ENCODE measurements at places on chromosomes 16 and 17. TPM values are rescaled to one million over a fixed set of nuclear protein-coding genes. Genes with fewer than 3 reads are reported as not detected.
A peak's percentile ranks its signal among the peaks of the same experiment; 100 is the strongest.

Gene ANKRD13B
- 7.9 TPM for total RNA-seq

Gene ENPP7
- total RNA-seq: not detected

Gene NAGS
- 0.42 TPM for total RNA-seq

Gene RCVRN
- total RNA-seq: not detected

GRCh38 chr17:4658478-4659305 is 17.2 kb upstream of the ALOX15 start:
- H3K27me3 ChIP-seq: peaks cover 23% of the 10 kb centered on the region
- H3K36me3 ChIP-seq: peaks cover 3% of the 10 kb centered on the region
- no peak overlapping the region for H3K4me3 ChIP-seq
- H3K4me1 ChIP-seq: peaks cover 10% of the 10 kb centered on the region

DNA sequence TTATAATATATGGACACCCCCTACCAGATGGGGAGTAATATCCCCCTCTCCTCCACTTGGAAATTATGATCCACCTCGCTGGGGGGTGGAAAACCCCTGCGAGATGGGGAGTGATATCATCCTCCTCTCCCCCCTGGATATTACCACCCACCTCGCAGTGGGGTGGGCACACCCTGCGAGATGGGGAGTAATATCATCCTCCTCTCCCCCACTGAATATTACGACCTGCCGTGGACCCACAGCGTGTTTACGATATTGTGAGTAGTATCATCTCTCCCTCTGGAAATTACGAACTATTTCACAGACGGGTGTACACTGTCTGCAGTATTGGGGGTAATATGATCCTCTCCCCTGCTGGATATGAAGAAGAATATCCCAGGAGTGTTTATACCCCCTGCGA is 228.3 kb upstream of the WSCD1 start:
- H3K27ac ChIP-seq: no peak overlapping the region
- H3K4me1 ChIP-seq: no peaks in the 10 kb centered on the region
- H3K4me3 ChIP-seq: no peak overlapping the region
- H3K36me3 ChIP-seq: no peaks in the 10 kb centered on the region
- H3K27me3 ChIP-seq: peaks cover 5% of the 10 kb centered on the region
- DNase-seq: no peak

DNA sequence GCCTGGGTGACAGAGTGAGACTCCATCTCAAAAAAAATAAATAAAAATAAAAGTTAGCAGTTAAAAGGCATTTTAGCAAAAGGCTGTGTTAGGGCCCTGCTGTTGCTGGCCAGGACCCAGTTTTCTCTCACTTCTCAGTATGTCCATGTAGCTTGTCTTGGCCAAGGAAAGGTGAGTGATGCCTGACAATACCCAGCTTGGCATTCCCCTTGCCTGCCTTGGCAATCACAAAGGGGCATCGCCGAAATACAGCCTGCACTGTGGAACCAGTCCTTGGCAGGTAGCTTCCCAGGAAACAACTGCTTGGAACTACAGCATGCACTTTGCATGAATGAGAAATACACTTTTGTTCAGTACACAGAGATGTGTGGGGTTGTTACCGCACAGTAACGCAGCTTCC is 61.7 kb downstream of the DNAH17 start:
- no peaks in the 10 kb centered on the region for H3K36me3 ChIP-seq
- no peak overlapping the region for H3K4me3 ChIP-seq
- no peak for DNase-seq
- H3K4me1 ChIP-seq: no peaks in the 10 kb centered on the region
- H3K27ac ChIP-seq: no peak overlapping the region

DNA sequence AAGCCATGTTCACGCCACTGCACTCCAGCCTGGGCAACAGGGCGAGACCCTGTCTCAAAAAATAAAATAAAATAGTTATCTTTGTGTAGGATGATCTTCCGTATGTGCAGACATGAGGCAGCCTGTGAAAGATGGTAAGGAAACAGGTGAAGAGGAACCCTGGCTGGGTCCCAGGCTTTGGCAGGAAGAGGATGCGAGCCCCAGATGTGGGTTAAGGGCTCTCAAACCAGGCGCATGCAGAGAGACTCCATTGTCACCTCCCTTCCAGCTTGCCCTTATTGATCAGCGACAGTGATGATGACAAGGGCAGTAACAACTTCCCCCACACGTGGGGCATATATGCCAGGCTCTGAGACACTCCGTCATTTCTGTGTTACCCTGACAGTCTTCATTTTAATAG is 106.8 kb downstream of the GNAO1 start:
- no peaks in the 10 kb centered on the region for H3K27me3 ChIP-seq
- H3K27ac ChIP-seq: no peak overlapping the region
- no peak for DNase-seq
- no peaks in the 10 kb centered on the region for H3K36me3 ChIP-seq
- peaks cover 2% of the 10 kb centered on the region for H3K4me1 ChIP-seq
- no peak overlapping the region for H3K4me3 ChIP-seq

DNA sequence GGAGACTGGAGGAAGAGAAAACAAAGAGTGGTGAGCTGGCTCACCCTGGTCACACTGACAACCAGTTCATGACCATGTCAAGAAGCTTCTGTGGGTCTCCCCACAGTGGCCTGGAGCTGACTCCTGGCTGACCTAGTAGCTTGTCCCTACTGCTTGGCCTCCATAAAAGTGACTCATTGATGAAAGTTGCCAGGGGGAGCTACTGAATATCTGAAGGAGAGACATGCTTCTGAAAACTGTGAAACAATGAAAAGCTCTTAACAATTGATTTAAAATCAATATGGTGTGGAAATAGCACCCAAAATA is 22.0 kb downstream of the SMPD3 start:
- no peak overlapping the region for H3K4me3 ChIP-seq
- no peak overlapping the region for H3K27ac ChIP-seq
- H3K36me3 ChIP-seq: no peaks in the 10 kb centered on the region

- peaks cover 18% of the 10 kb centered on the region for H3K27me3 ChIP-seq
- H3K36me3 ChIP-seq: peaks cover 4% of the 10 kb centered on the region
- H3K4me1 ChIP-seq: peaks cover 36% of the 10 kb centered on the region
- H3K4me3 ChIP-seq: peak overlapping the region; percentile 95
- H3K27ac ChIP-seq: no peak overlapping the region
These were observed 800 bp downstream of the PLEKHH3 start for GRCh38 chr17:42675965-42676423.

DNA sequence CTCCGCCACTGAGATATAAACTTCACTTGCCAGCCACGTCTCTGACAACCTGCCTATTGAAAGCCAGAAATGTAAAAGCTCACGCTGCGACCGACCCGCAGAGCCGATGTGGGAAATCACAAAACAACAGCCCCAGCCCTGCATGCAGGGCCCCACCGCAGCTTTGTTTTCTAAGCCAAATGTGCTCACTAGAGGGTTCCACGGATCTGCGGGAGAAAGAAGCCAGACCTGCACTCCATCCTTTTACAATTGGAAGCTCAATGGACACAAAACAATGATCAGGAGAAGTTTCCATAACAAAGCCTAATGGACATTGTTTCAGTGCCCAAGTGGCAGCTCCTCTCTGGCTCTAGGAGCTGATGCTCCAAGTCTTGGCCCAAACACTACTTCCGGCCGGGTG is 33.1 kb downstream of the WIPI1 start:
- peaks cover 7% of the 10 kb centered on the region for H3K36me3 ChIP-seq
- no peak overlapping the region for H3K27ac ChIP-seq
- H3K27me3 ChIP-seq: no peaks in the 10 kb centered on the region
- no peak for DNase-seq
- H3K4me3 ChIP-seq: no peak overlapping the region
- H3K4me1 ChIP-seq: peaks cover 3% of the 10 kb centered on the region

GRCh38 chr16:50102051-50102746 is 36.4 kb downstream of the HEATR3 start:
- H3K4me1 ChIP-seq: no peaks in the 10 kb centered on the region
- H3K4me3 ChIP-seq: no peak overlapping the region
- no peaks in the 10 kb centered on the region for H3K27me3 ChIP-seq
- peak overlapping the region; percentile 74 for H3K27ac ChIP-seq
- peaks cover 4% of the 10 kb centered on the region for H3K36me3 ChIP-seq
- DNase-seq: no peak

GRCh38 chr17:996554-997344 is at the start of gene TIMM22:
TIMM22 (plus strand) TSS chr17:997129; CDS start chr17:997143, 14 bp downstream.
- peaks cover 17% of the 10 kb centered on the region for H3K4me1 ChIP-seq
- H3K4me3 ChIP-seq: peak within 1 kb of the TSS; percentile 97
- DNase-seq: peak; percentile 88

- no peaks in the 10 kb centered on the region for H3K36me3 ChIP-seq
- DNase-seq: no peak
- H3K4me3 ChIP-seq: no peak overlapping the region
- no peak overlapping the region for H3K27ac ChIP-seq
These were observed 346.2 kb upstream of the TBX2 start for GRCh38 chr17:61053469-61053868.

- peaks cover 4% of the 10 kb centered on the region for H3K36me3 ChIP-seq
- no peak overlapping the region for H3K27ac ChIP-seq
- DNase-seq: no peak
- peak overlapping the region; percentile 91 for H3K4me3 ChIP-seq
- peaks cover 16% of the 10 kb centered on the region for H3K4me1 ChIP-seq
These were observed 1.5 kb downstream of the MRC2 start for GRCh38 chr17:62628831-62629555.

DNA sequence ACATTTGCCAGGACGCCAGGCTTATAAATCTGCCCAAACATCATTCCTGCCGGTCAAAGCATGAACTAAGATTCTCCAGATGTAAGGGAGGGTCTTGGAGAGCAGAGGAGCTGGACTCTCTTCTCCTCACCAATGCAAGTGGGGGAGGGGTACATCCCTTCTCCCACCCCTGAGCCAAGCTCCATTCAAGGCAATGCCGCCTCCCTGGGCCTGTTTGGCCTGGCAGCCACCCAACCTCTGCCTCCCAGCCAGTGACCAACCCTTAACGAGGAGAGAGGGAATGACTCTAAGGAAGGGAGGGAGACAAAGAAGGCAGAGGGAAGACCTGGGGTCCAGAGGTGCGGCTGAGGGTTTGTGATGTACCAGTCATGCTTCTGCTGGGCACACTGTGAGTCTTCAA is 13.8 kb downstream of the C17orf50 start:
- H3K27me3 ChIP-seq: peaks cover 40% of the 10 kb centered on the region
- no peak overlapping the region for H3K27ac ChIP-seq
- no peaks in the 10 kb centered on the region for H3K36me3 ChIP-seq

DNA sequence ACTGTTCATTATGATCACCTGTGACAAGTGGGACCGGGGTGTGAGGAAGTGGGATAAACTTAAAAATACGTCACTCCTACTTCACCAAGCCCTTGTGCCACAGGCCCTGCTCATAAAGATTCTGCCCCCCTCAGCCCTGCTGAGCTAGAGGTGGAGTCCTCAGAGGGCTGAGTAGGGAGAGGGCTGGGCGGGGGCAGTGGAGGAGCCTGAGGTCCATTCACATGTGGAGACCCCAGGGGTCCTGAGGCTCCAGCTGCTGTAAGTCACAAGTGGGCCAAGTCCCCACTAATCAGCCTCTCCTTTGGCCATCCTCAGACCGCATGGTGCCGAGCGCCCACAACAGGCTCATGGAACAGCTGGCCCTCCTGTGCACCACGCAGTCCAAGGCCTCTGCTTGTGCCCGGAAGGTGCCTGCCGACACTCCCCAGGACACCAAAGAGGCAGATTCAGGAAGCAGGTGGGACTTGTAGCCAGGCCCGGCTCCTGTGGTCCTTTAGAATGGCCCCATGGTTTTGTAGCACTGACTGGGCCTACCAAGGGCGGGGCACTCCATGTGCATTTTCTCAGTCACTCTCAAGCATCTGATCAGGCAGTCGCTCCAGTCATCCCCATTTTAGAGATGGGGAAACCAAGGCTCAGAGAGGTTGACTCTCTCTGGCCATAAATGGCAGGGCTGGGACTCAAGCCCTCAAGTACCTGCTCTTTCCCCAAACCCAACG is 10.4 kb downstream of the DNAAF8 start:
- H3K4me3 ChIP-seq: no peak overlapping the region
- no peak for DNase-seq
- H3K27me3 ChIP-seq: no peaks in the 10 kb centered on the region
- H3K4me1 ChIP-seq: peaks cover 12% of the 10 kb centered on the region

DNA sequence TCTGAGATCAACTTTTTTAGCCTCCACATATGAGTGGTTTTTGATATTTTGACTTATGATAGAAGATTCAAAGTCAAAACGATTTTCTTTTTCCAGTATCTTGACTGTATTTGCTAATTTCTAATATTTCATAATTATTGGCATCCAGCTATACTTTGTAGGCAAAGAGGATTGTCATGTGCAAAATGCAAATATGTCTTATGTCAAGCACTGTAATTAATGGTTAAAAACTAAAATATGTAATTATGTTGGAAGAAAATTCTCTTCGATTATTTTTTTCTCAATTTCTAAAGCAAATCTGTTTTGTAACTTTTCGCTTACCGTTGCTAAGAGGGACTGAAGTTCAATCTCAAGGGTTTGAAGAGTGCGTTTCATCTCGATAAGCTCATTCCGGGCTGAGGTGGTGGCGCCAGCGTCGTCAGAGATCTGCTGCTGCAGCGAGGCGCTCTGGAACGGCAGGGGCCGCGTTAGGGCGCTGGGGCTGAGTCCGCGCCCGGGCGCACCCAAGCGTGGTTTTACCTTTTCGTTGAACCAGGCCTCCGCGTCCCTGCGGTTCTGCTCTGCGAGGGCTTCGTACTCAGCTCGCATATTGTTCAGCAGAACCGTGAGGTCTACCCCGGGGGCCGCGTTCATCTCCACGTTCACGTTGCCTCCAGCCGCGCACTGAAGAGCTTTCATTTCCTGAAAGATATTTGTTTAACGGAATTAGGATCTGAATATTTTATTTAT is 3.0 kb downstream of the KRT27 start:
- DNase-seq: no peak
- H3K27me3 ChIP-seq: peaks cover 81% of the 10 kb centered on the region
- no peaks in the 10 kb centered on the region for H3K36me3 ChIP-seq
- no peaks in the 10 kb centered on the region for H3K4me1 ChIP-seq
- peak overlapping the region; percentile 61 for H3K4me3 ChIP-seq

GRCh38 chr17:40962059-40962561 is 4.6 kb downstream of the KRT39 start:
- no peak for DNase-seq
- H3K27me3 ChIP-seq: peaks cover 31% of the 10 kb centered on the region
- no peak overlapping the region for H3K27ac ChIP-seq
- no peaks in the 10 kb centered on the region for H3K36me3 ChIP-seq
- no peak overlapping the region for H3K4me3 ChIP-seq
- no peaks in the 10 kb centered on the region for H3K4me1 ChIP-seq

DNA sequence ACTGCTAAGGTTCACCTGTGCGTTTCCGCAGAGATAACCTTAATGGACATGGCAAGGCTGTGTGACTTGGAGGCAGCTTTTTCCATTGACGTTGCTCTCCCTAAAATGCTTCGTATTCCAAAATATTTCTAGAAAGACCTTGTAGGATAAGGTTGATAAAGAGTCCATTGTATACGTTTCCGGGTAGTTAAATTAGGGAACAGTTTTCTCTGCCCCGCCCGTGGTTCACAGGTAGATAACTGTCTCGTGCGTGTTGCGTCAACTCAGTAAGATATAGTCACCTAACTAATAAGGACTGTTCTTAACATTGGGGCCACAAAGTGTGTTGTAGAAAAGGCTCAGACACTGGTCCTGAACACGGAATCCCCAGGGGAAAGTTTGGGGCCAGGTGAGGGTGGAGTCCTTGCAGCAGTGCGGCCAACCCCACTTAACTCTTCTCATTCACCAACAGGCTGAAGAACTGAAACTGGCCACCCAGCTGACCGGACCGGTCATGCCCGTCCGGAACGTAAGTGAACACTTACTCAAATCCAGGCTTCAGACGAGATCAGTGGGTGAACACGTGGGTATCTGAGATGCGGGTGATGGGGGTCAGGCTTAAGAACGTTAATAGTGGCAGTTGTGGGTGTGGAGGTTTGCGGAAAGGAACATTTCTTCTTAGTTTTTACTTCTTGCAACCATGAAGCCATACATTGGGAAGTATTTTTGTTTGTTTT is 1.6 kb downstream of the RPL13 start:
- peak overlapping the region; percentile 90 for H3K4me3 ChIP-seq
- H3K4me1 ChIP-seq: peaks cover 41% of the 10 kb centered on the region
- no peaks in the 10 kb centered on the region for H3K27me3 ChIP-seq
- H3K36me3 ChIP-seq: peaks cover 6% of the 10 kb centered on the region

- peaks cover 8% of the 10 kb centered on the region for H3K36me3 ChIP-seq
- H3K27me3 ChIP-seq: no peaks in the 10 kb centered on the region
- no peak for DNase-seq
- H3K4me3 ChIP-seq: no peak overlapping the region
- H3K27ac ChIP-seq: peak overlapping the region; percentile 72
These were observed 5.6 kb downstream of the KCTD13 start for GRCh38 chr16:29920288-29921033.

All from T-helper 17 cell (primary cell).